ENCODE measurements at places on chromosomes 3 and 15.
A peak's percentile ranks its signal among the peaks of the same experiment; 100 is the strongest.

DNA sequence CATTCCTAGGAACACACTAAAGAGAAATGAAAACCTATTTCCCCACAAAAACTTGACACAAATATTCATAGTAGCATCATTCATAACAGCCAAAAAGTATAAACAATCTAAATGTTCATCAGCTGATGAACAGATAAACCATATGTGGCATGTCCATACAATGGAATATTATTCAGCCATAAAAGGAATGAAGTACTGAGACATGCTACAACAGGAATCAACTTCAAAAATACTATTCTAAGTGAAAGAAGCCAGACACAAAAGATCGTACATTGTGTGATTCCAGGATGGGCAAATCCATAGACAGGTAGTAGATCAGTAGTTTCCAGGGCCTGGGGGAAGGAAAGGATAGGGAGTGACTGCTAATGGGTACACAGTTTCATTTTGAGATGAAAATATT lies 118.0 kb downstream of the GSK3B start:
- no peak for DNase-seq

DNA sequence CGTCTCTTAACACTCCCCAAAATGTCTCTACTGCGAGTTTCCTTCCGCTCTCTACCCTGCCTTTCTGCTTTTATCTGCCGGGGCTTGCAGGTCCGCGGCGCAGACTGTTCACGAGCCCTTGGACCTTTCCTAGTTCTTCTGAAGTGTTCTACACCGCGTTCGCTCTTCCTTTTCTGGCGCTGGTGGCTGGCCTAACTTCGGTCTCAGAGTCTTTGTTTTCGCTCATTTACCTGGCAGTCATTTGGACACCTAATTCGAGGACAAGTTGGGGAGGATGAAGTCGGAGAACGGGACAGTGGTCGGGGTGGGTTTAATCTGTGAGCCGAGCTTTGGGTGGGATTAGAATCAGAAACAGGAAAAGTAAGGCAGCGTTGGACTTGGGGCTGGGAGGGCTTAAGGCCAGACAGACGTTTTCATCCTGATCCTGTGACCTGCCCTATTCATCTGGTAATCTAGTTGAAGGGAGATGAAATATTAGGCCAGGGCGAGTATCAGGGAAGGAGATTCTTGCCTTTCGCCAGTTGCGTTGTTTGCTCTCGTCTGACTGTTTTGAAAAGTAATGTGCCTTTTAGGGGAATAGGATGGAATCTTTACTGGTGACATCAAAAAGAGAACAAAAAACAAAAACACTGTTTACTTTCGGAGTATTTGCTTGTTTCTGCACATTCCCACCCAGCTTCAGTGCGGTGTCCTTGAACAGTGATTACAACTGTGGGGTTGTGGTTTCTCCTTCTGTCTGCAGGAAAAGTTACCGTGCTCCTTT lies 1.8 kb downstream of the DIPK2A start:
- DNase-seq, result peak; percentile 25

DNA sequence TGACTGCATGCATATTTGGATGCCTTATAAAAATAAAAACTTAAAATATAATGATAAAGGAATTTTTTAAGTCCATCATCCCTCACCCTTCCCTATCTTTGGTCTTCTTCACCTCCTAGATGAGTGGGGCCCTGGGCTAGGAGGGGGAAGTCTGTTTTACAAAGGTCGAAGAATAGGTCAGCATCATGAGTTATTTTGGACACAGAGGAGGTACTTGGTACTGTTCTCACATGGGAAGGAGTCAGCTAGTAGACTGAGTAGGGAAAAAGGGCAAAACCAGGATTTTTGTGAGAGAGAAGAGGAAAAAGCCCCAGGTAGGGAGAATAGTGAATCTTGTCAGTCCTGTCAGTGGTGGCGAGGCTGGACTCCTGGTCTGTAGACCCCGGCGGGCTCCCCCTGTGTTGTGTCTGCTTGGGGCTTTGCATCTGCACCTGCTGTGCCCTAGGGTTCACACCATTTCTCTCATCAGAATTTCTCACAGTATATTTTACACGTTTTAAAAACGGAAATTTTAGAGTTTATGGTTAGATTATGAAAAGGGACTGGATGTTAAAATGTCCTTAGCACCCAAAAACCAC lies 17.2 kb downstream of the GCSAM start:
- no peak for DNase-seq

GRCh38 chr3:127629467-127630403 lies 750 bp downstream of the PODXL2 start:
- DNase-seq, result no peak

DNA sequence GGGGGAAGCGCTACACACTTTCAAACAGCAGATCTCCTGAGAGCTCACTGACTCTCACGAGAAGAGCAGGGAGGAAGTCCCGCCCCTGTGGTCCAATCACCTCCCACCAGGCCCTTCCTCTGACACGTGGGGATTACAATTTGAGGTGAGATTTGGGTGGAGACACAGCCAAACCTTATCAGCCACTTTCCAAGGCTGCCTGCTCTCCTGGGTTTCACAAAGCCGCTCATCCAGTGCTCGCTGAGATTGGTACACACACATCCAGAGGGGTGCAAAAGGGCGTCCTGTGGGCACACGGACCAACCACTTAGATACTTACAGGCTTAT lies 23.1 kb downstream of the XXYLT1 start:
- no peak for DNase-seq

DNA sequence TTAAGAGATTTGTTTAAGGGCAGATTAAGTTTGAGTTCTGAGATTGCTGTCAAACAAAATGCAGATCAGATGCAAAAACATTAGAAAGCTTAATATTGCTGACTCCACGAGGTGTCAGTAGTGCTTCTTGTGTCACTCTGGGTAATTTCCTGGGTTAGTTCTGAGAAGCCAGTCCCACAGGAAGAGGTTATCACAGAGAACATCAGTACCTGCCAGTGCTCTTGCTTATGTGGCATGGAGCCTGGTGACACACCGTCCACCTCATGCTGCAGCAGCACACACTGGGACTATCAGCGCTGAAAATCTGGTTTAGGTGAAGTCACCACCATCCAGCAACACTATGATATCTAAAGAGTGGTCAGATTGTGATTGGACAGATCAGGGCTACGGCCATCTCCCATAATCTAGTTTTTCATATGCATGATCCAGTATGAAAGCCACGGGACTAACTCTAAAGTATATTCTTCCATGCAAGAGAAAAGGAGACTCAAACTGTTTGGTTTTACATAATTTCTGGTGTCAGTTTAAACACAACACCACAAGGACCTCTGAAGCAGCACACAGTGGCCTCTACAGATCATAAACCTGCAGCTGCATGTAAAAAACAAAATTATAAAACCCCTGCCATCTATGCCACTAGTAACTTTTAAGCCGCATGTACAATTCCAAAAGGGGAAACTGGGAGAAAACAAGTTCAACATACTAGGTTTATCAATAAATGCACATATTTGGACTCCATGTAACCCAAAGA lies 36.1 kb upstream of the MYO5C start:
- DNase-seq, result no peak

GRCh38 chr15:78922527-78922926 lies 22.3 kb downstream of the CTSH start:
- DNase-seq, result no peak

- DNase-seq, result no peak
Measured at GRCh38 chr3:158731938-158732855, at the start of gene RARRES1. Gene RARRES1 (minus strand): TSS chr3:158732457. CDS start chr3:158732415, 42 bp downstream.

DNA sequence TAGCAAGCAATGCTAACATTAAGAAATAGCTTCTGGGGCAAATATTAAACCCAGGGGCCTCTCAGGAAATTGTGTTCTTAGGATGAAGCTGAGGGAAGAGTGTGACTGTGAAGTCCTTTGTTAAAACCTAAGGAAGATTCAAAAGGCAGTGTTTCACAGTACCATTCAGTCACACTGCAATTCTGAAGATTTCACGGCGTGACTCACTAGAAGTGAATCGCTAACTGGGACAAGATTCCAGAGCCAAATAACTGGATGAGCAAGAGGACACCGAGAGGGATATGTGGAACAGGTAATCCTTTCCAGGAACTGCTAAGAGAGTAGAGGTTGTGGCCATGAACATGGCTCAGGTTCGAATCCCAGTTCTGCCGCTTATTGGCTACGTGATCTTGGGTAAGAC lies 61.8 kb upstream of the SMAD3 start:
- DNase-seq, result no peak

GRCh38 chr3:5479229-5479799 lies 291.8 kb downstream of the EDEM1 start:
- no peak for DNase-seq

DNA sequence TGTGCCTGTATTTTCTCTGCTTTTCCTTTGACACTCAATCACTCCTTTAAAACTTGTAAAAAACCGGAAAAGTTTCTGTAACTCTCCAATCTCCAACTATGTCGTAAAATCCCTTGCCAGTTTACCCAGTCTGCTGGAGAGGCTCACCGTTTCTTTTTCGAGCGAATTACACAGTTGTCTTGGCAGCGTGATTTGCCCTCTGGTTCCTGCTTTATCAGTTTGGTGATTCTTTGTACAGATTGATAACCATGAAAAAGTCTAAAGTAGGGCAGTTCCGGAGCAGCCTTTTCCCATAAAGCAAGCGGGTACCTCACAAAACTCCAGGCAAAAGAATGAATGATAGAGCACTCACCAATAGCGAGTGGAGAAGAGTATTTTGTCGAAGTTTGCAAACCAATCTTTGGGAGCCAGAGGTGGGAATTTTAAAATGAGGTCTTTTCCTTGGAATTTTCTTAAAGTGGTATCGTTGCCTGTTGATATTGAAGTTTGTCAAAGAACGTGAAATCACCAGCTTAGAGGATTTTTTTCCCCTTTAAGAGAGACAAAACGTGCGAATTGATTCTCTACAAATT lies at the start of gene TTC23:
TTC23 (minus strand) TSS at position 312 of the 572 bp plus-strand sequence. CDS start 20,869 bp downstream, outside the sequence.
- DNase-seq, result peak; percentile 18

DNA sequence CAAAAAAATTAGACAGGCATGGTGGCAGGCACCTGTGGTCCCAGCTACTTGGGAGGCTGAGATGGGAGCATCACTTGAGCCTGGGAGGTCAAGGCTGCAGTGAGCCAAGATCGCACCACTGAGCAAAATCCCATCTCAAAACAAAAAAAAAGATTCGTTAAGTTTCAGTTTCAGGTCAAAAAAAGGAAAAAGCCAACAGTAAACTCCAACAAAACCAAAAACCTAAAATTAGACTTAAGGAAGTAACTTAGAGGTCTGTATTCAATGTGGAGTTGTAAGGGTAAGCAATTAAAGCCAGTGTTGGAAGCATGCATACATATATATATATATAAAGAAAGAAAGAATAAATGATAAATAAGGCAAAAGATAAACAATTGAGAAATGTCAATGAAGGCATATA lies 11.8 kb downstream of the KPNA1 start:
- no peak for DNase-seq

DNA sequence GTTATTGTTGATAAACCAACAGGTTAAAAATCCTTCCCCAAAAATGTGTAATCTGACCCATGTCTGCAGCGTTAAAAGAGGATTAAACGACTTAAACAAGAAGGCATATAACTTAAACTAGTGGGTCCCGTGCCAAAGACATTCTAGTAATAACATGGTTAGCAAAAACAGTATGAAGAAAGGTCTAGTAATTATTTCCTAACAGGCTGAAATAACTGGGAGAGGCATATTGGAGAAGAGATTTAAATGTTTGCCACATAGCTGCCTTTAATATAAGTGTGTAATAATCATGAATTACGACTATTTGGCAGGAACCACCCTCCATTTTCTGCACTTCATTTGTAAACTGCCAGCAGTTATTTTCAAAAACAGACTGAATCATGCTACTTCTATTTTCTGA lies 67.7 kb upstream of the CSPG5 start:
- DNase-seq, result no peak

- no peak for DNase-seq
Measured at GRCh38 chr3:106376016-106376570, 507.3 kb upstream of the CBLB start.

GRCh38 chr3:127685708-127686511 lies 13.2 kb downstream of the ABTB1 start:
- DNase-seq, result no peak

DNA sequence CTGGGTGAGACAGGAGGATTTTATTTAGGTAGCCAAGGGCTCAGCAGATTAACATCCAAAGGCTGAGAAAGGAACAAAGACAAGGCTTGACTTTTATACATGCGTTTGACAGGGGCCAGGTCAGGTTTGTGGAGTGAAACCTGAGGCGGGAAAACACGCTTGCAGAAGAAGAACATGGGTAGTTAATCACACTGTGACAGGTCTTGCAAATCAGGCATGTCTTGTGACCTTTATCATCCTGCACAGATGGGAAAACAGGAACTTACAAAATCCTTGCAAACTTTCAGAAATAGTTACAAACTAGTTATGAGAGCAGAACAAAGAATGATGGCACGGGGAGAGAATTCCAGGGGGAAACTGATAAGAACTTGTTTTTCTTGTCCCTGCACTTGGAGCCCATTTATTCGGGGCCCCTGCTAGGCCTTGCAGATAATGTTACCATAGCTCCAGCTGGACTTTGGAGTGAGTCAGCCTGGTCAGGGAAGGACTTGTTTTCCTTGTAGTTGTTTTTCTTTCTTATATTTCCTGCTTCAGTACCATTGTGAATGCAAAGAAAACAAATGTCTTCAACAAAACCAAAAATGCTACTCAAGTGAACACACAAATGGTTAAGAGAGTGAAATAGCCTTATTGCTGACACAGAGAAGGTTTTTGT lies 965.9 kb upstream of the ROBO1 start:
- DNase-seq, result no peak

GRCh38 chr3:150421256-150421655 lies 13.2 kb downstream of the TSC22D2 start:
- DNase-seq, result no peak

- peak; percentile 7 for DNase-seq
Measured at GRCh38 chr3:153284282-153284938, 122.4 kb downstream of the RAP2B start.

DNA sequence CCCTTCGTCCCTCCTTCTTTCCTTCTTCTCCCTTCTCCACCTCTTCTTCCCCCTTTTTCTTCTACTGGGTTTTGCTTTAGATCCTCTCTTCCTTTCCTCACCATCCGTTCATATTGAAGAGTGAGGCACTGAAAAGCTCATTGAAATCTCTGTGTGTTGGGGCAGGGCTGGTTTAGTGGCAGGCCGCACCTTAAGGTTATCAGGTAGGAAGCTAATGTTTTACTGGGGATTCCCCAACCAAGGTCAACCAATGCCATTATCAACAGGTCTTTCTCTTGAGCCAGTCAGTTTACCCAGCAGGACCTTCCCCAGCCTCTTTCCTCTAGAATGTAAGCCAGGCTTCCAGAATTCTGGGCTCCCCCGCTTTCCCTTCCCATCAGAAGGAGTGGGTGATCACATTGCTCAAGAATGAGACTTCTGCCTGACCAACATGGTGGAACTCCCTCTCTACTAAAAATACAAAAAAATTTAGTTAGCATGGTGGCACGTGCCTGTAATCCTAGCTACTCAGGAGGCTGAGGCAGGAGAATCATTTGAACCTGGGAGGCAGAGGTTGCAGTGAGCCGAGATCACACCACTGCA lies 11.5 kb upstream of the VPS8 start:
- DNase-seq, result no peak

DNA sequence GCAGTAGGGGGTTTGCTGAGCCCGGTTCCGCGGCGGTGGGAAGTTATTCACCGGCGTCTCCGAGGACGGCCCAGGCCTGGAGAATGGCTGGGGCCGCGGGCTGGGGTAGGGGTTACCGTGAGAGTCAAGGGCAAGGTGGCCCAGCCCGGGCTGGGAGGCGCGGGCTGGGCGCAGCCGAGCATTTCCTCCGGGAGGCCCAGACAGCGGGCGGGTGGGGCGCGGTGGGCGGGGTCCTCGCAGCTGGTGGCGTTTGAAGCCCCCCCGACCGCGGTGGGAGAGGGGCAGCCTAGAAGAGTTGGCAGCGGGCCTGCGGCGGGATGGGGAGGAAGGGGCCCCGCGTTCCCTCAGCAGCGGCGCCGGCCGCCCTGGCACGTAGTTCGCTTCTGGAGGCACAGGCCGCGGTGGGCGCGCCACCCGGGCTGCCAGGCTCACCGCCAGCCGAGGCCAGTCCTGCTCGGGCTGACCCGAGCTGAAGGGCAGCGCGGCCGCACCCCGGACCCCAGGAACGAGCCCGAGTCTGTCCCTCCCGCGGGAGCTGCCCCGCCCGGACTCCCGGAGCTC lies 960 bp upstream of the KLF13 start:
- peak; percentile 63 for DNase-seq
